D341Med (cell line): ENCODE measurements at places on chromosomes 5 and 9.

- peak; percentile 75 for DNase-seq
Measured at GRCh38 chr9:34374905-34375552, 1.7 kb downstream of the MYORG start.

DNA sequence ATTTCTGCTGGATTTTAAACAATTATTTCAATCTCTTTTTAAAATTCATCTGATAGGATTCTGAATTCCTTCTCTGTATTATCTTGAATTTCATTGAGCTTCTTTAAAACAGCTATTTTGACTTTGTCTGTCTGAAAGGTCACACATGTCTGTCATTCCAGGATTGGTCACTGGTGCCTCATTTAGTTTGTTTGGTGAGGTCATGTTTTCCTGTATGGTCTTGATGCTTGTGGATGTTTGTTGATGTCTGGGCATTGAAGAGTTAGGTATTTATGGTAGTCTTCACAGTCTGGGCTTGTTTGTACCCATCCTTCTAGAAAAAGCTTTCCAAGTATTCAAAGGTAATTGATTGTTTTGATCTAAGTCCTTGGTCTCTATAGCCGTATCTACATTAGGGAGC, 39.1 kb downstream of the DENND4C start:
- DNase-seq = no peak

- no peak for DNase-seq
Measured at GRCh38 chr5:57687596-57687995, 205.0 kb upstream of the ACTBL2 start.

DNA sequence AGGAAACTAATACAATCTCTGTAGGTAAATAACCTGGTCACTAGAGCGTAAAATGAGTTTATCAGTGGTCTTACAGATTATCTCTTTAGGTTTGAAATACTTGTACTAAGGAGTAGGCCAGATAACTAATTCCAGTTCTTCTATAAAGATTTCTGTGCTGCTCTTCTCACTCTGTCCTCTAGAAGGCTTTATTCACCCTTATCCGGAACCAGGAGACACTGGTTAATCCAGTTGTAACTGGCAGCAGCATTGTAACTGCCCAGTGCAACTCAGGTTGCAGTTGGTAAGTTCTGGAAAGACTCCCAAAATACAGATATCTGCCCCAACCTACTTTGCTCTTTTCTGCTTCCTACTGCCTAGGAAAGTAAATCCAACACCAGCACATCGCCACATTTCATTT, 19.8 kb downstream of the C5orf22 start:
- no peak for DNase-seq

DNA sequence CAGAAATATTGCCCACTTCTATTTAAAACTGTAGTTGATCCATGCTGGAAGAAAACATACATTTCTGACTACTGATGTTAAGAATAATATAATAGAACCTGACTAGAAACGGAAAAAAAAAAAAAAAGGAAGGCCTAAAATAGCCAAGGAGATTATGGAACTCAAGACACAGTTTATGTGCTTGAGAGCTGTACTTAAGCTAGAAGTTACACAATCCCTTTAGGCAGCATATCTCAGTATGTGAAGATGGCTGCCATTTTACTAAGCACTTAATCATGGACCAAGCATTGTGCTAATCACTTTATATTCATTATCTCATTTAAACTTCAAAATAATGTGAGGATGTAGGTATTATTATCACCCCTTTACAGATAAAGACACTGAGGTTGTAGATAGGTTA, 73.0 kb upstream of the NR4A3 start:
- no peak for DNase-seq

DNA sequence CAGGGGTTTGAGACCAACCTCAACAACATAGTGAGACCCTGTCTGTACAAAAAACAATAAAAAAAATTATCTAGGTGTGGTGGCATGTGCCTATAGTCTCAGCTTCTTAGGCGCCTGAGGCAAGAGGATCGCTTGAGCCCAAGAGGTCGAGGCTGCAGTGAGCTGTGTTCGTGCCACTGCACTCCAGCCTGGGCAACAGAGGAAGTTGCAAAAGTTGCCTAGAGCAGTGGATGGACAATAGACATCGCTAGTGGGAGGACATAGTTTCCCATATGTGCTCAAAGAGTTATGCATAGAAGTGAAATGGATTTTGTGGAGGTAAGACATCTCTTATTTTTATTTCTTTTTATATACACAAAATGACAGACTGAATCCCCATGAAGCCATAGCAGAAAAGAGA, 19.0 kb downstream of the HNRNPK start:
- no peak for DNase-seq

DNA sequence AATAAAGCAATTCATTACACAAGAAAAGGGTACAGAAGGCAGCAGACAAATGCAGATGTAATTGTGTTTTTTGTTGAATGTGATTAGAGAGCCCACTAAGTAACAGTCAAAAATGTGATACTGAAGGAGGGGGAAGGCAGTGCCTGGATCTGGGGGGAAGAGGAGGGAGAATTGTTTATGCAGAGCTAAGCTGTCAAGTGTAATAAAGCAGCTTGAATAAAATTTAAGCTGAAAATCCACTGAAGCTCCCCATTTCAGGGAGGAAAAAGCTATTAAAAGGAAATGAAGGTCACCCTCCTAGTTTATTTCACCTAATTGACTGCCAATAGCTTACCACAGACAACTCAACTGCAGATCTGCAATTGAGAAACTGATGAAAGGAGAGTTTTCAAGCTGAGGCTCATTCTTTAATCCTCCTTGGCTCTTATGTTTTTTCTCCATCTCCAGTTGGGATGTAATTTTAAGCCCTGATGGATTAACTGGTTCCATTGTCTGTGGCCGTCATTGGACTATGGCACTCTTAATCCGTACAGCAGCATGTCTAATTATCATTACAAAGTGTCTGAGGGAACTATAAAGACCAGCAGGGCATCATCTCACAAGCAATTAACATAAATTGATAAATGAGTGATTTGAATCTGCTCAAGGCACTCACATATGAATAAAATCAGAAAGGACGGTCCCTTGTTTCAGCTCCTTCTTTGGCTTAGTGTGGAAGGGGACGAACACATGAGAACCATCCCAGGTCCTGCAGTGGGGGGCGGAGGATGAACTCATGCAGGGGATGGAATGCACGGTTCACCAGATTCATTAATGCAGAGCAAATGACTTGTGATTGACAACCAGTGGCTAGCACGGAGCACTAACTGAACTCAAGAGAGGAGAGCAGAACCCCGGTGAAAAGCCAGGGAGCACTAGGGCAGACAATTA, 38.5 kb downstream of the TLE1 start:
- peak; percentile 62 for DNase-seq

DNA sequence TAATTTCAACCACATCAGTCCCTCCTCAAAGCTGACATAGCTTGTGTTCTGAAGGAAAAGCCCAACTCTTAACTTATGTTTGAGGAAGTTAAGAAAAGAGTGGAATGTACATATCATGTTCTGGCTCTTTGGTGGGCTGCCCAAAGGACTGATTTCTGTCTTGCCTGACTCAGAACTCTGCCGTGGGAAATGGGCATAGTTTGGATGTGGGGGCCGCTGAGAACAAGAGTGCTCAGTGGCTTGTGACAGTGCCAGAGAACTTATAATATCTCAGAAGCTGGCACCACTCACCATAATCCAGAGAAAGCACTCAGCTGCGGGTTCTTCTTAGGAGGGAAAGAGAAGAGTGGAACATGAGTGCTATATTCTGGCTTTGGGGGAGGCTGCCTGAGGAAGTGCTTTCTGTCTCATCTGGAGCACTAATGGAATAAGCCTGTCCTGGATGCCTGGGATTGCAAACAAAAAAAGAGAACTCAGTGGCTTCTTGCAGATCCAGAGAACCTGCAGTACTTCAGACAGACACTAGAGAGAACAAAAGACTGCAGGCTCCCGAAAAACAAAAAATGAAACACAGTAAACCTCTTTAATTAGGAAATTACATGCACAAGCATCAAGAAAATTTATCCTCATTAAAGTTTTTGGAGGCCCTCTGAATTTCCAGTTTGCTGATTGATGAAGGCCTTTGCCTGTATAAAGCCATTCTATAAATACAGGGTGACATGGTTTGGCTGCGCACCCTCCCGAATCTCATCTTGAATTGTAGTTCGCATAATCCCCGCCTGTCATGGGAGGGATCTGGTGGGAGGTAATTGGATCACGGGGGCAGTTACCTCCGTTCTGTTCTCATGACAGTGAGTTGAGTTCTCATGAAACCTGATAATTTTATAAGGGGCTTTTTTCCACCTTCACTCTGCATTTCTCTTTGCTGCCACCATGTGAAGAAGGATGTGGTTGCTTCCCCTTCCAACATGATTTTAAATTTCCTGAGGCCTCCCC, 207.0 kb downstream of the DMAC1 start:
- DNase-seq = no peak

DNA sequence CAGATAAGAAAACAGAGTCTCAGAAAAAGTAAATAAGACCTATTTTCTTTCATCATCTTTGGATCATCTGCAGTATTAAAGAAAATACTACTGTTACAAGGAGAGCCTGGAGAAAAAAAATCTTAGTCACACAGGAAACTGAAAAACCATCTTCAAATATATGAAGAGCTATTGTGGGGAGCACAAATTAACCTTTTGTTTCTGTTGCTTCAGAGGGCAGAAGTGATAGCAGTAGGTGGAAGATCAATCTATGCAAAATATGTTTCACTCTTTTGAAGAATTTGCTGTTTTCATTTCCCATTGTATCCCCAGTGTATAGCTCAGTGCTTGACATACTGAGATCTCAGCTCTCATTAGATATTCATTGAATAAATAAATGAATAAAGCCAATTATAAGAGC, 13.1 kb upstream of the CEMIP2 start:
- no peak for DNase-seq
